ENCODE measurements at places on chromosomes 11 and 22. TPM values are rescaled to one million over a fixed set of nuclear protein-coding genes. Genes with fewer than 3 reads are reported as not detected.

DNA sequence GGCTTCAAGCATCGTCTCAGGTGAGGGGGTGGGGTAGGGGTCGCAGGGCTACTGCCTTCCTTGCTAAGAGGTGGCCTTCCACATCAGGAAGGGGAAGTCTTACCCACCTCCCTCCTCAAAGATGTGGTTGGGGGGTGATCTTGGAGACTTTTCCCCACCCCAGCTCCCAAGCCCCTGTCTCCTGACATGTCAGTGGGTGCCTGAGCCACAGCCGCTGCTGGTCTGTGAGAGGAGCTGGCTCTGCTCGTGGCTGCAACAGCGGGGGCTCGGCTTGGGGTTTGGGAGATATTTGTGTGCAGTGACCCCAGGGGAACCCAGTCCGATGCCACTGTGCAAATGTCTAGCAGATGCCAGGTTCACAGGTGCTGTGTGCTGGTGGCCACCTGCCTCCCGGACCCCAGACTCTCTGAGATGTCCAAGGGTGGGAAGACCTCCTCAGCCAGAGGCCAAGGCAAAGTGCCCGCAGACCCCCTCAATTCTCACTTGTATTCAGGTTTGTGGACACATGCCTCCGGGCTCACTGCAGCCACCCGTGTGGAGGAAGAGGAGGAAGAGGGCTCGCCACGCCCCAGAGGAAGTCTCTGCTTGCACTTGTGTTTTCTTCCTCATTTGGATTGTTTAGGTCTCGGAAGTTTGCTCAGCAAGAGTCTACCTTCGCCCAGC is 1.9 kb downstream of the KCNQ1 start:
- DNase-seq: no peak

Gene ARHGAP32
- 18.9 TPM for total RNA-seq

DNA sequence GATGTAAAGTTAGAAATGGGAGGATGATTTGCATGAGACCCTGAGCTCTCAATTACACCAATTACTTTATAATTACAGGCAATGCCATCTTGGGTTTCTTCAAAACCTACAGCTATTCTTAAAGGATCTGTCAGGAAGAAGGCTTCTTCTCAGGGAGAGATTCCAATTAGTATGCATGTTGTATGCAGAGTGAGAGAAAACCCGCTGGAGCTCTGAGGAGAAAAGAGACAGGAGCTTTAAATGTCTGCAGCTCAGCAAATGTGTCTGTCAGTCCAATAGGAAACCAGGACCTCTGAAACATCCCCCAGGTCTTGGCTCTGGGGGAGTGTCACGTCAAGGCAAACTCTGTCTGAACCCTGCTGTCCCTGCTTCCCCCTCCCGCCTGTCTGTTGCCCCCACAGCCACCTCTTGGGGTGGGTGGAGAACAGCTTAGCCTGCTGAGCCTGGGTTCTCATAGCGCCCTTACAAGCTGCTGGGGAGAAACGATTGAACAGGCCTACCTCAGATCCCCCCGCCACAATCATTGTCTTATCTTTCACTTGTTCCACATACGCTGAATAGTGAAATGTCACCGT is 140.2 kb downstream of the SPATA19 start:
- DNase-seq: no peak

DNA sequence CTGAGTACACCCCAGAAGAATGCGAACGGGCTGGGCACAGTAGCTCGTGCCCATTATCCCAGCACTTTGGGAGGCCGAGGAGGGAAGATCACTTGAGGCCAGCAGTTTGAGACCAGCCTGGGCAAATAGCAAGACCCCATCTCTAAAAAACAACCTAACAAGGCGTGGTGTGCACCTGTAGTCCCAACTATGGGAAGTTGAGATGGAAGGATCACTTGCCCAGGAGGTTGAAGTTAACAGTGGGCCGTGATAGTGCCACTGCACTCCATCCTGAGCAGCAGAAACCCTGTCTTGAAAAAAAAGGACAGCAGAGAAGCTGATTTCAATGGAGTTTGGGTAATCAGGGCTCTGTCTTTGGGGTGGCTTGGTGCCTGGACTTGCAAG is 3.3 kb downstream of the RPLP2 start:
- DNase-seq: no peak

DNA sequence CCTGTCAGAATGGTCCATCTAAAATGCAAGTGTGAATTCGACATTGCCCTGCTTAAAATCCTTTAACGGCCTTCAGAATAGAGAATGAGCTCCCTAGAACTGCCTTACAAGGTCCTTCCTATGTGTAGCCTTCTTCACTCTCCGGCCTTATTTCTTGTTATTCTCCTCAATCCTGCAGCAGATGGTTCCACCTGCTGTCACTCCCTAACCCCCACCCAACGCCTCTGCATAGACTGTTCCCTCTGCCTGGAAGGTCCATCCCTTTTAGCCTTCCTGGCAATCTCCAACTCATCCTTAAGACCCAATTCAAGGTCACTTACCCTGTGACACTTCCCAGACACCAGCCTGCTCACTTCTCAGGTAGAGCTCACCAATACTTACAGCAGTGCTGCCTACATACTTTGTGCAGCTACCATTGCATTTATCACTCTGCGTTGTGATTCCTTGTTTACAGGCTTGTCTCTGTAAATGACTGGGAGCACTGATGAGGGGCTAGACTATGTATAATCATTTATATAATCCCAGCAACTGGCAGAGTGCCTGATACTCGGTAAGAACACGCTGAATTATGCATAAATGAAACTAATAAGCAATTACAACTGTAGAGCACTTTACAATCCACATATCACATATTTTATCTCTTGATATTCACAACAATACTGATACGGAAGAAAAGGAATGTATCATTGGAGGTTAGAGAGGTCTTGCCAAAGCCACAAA is 58.9 kb downstream of the CLPB start:
- DNase-seq: no peak

DNA sequence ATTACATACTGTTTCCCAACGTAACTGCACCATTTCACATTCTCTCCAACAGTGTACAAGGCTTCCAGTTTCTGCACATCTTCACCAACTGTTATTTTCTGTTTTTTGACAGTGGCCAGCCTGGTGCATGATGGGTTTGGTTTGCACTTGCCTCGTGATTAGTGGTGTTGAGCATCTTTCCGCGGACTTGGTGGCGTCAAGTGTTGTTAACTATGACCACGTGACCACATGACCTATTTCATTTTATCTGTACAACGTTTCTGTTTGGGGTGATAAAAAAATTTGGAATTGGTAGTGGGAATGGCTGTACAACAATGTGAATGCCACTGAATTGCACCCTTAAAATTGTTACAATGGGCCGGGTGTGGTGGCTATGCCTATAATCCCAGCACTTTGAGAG is 2.5 kb upstream of the YPEL1 start:
- DNase-seq: no peak

Data from renal cortical epithelial cell (primary cell).